NCI-H748 treated with DMSO at 0.1 percent for 48 hours (cell line): ENCODE measurements at places on chromosomes 5 and 9.

GRCh38 chr5:59036274-59036961 is 453.5 kb downstream of the RAB3C start:
- DNase-seq: no peak

DNA sequence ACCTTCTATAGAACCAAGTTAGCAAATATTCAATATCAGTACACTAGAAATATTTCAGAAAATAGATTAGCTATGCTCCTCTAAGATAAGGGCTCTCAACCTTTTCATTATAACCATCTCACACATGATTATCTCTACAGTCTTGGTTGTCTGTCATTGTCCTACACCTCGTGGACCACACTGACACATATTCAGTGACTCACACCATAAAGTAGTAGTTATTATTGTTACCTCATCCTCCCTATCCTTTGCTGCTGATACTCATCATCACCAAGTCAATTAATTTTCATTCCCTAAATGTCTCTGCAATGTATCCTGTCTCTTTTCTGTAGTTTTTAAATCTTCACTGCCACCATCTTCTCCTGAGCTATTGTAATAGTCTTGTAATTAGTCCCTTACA is 1309.2 kb upstream of the C9orf72 start:
- DNase-seq: no peak

GRCh38 chr5:171157276-171157675 is 151.8 kb upstream of the TLX3 start:
- DNase-seq: no peak

GRCh38 chr5:138942861-138943260 is 67.7 kb upstream of the LRRTM2 start:
- no peak for DNase-seq

- no peak for DNase-seq
These were observed 152.0 kb downstream of the SH3GL2 start for GRCh38 chr9:17730899-17731298.

- DNase-seq: peak; percentile 78
These were observed 56.0 kb upstream of the FAM174A start for GRCh38 chr5:100479079-100479688.

DNA sequence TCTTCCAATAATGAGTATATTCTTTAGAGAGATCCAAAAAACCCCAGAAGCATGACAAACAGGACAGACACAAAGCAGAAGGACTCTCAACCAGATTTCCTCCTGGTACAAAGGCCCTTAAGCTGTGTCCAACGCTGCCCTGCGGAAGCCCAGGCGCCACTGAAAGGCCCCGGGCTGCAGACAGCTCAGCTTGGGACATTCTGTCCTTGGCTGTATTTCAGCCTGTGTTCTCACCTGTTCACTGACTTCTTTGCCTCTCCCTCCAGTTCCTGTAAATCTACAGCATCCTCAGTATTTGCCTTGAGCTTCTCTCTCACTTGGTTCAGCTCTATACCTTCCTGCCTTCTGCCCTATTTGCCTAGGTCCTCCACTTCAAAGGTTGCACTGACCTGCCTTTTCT is 96.5 kb downstream of the SH3TC2 start:
- DNase-seq: no peak

GRCh38 chr5:6819521-6819920 is 106.3 kb downstream of the TENT4A start:
- peak; percentile 55 for DNase-seq
